Activated CD4-positive, alpha-beta T cell treated with anti-CD3 and anti-CD28 coated beads, Interleukin-10, Interleukin-2, amounts not matched to agents 100 ng/mL and 50 ng/mL, durations not matched to agents 16 hours and 8 hours (primary cell): ENCODE measurements at places on chromosomes 3 and 15.

DNA sequence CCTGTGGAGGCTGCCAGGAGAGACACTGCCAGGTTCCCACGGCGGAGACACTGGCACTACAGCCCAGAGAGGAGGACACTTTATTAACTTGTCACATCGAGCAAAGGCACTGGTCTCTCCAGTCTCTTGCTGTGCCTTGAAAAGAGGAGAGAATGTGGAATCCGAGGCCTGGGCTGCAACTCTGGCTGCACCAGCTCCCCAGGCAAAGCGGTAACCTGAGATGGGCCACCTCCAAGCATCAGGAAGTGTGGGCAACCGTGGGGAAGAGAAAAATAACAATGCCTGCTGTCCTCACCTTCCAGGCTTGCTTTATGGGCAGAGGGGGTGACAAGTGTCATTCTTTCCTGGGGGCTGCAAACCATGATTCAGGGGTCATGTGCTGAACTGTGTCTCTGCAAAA, 91.6 kb upstream of the RGMA start:
- no peak for DNase-seq

- no peak for DNase-seq
These were observed 26.4 kb upstream of the KLF13 start for GRCh38 chr15:31300208-31300661.

DNA sequence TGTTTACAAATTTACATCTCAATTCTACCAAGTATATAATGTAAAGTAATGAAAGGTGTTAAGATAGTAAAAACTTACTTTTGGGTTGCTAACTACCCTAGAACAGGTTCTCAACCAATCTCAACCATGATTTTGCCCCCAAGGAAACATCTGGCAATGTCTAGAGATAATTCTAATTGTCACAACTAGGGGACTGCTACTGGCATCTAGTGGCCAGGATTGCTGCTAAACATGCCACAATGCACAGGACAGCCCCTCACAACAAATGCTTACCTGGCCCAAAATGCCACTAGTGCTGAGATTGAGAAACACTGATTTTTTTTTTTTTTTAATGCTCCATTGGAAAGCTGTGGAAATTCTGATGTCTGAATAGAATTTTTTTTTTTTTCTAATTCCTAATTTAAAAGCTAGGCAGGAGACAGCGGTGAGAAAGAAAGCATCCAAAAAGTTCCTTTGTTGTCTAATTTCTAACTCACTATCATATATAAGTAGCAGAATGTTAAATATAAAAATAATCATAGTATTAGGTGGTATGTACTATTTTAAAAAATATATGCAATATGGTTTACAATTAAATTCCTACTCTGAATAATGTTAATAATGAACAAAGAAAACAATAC, 81.5 kb downstream of the TJP1 start:
- peak; percentile 17 for DNase-seq

DNA sequence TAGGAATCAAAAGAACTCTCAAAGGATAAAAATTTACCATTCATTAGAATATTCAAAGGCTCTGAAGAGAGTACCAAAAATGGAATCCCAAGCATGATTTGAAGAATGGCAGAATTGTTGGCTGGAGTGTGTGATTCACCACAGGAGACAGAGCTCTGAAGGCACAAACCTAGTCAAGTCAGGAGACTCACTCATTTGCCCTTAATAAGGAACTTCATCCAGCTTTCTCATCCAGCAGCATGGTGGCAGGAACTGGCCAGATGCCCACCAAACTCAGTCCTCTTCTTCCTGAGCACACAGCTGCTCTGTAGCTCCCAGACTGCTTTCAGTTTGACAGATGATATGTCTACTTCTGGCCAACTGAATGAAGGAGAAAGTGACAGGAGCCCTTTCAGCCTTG, 16.5 kb upstream of the HEG1 start:
- no peak for DNase-seq

- DNase-seq, result peak; percentile 88
These were observed at the start of gene C3orf62 for GRCh38 chr3:49276475-49277382. TSS of gene C3orf62 (minus strand) at chr3:49277232. CDS start at chr3:49276872, 360 bp downstream.

GRCh38 chr3:54146506-54147239, 24.3 kb downstream of the CACNA2D3 start:
- peak; percentile 23 for DNase-seq

DNA sequence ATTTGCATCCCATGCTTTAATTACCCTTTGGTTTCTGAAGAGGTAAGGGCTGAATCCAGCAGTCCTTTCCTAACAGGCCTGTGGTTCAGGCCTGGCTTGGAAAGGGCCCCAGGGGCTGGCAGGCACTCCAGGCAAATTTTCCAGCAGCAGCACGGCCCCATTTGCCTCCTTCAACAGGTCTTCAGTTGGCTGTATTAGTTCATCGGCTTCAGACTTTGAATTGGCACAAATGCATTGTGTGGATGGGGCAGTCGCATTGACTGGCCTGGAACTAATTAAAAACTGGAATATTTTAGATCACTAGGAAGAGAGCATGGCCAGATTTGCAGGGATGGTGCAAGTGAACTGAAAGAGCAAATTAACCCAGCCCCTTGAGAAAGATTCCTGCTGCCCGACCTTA, 207.8 kb upstream of the MCTP2 start:
- DNase-seq, result no peak

GRCh38 chr15:83943849-83944404, 290.0 kb downstream of the ADAMTSL3 start:
- no peak for DNase-seq

DNA sequence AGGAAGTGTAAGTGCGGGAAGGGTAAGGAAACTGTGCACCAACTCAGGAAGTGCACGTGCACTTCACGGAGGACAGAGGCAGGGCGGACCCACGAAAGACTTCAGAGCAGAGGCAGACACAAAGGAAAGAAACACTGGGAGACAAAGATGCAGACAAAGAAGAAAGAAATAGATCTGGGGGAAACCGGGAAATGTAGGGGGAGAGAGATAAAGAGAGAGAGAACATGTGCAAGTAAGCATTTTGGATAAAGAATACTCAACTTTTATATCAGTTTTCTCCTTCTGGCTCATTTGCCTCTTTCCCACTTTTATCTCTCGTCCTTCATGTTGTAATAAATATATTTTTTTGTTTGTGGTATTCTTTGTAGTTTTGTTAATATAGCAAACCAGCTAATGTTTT, 204.2 kb downstream of the WDR72 start:
- DNase-seq, result no peak

- no peak for DNase-seq
These were observed 148.4 kb downstream of the TIGIT start for GRCh38 chr3:114442246-114442645.

DNA sequence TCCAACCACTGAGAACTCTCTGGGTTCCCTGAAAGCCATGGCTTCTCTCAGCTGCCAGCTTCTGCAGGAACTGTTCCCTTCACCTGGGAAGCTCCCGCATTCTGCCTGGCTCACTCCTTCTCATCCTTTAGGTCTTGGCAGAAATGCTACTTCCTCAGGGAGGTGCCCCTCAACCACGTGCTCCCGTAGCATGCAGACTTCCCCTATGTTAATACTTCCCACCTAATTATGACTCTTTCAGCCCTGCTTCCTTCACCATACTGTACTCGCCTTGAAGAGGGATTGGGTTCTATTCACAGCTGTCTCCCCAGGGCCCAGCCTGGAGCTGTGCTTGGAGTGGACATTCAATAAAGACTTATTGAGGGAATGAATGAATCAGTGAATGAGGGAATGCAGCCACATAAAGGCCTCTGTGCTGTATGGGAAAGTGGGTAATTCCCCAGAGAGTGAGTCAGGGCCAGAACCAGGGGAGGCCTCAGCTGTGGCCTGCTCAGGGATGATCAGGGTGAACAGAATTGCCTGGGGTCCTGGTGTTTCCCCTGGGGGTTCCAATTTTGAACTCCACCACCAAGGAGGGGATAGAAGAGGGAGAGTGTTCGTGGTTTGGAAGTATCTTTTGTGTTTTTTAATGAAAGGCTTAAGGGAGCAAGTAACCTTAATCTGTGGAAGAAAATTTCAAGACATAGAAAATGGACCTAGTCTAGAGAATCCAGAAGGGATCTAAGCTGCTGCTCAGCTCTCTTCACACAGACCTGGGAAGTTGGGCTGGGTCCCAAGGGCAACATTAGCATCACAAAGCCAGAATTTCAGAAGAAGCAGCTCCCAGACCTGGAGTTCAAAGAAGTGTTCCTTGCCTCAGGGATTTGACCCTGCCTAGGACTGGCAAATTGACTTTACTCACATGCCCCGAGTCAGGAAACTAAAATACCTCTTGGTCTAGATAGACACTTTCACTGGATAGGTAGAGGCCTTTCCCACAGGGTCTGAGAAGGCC, 14.6 kb upstream of the FAM107A start:
- DNase-seq, result no peak

- no peak for DNase-seq
These were observed 16.3 kb upstream of the GATM start for GRCh38 chr15:45394681-45395080.

- DNase-seq, result no peak
These were observed 1.5 kb downstream of the CRYBG3 start for GRCh38 chr3:97823046-97824004.

DNA sequence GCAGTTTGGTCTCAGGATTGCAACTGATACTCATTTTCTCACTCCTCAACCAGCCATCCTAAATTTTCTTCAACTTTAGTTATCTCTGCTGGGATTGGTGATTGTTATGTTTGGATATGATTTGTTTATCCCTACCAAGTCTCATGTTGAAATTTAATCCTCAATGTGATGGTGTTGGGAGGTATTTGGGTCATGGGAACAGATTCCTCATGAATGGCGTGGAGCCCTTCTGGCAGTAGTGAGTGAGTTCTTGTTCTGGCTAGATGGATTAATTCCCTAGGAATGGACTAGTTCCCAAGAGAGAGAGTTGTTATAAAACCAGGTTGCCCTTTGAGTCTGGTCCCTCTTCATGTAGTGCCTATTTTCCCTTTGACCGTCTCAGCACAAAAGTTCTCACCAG, 399.9 kb downstream of the SQOR start:
- no peak for DNase-seq

DNA sequence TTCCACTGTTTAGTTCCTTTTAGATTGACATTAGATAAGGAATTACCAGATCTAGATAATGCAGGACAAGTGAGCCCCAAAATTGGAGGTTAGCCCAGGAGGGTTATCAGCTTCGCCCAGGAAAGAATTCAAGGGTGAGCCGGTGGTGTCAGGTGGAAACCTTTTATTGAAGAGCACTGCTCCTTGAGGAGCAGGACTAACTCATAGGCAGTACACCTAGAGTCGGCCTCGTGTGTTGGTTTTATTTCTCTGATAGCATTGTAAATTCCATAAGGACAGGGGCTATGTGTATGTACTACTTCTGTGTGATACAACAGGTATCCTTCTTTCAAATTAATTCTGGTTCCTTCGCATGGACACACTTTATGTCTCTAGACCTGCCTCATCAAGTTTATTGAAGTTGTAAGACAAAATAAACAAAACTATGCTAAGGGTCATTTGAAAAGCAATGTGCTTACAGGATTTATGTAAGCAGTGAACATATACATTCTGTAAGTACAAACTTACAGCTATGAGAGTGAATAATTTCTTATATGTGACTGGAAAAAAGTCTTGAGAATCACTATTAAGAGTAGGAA, 57.2 kb downstream of the SNX4 start:
- DNase-seq, result no peak

- no peak for DNase-seq
These were observed 13.0 kb downstream of the CALML4 start for GRCh38 chr15:68192117-68192516.

DNA sequence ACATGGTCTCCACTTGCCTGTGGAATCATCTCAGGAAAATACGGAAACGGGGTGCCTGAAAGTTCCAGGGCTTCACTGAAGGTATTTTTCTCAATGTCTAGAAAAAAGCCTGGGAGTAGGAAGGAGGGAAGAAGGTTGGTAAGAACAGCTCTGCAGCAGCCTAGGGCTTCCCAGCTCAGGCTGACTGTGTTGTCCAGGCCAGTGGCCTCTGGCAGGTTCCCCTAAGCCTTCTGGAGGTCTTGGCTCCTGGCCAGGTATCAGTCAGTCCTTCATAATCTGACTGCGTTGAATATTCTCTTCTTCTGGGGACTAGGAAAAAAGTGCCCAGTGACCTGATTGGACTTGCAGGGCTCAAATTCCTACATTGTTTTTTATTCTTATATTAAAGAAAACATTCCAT, 38.6 kb downstream of the SSR3 start:
- DNase-seq, result no peak

DNA sequence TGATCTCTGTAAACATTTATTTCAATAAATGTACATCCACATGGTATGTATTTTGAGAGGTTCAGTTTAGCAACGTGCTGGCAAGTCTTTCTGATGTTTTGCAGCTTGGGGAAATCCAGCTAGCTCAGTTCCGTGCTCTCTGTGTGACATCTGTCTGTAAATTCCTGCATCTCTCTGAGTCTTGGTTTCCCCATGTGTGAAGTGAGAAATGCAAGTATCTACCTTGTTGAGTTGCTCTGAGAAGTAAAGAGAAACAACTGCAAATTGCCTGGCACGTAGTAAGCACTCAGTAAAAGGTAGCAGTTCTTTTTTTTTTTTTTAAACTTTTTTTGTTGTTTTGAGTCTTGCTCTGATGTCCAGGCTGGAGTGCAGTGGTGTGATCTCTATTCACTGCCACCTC, 30.2 kb upstream of the MORF4L1 start:
- DNase-seq, result no peak

GRCh38 chr3:43468133-43468532, 153.7 kb downstream of the ANO10 start:
- DNase-seq, result no peak

DNA sequence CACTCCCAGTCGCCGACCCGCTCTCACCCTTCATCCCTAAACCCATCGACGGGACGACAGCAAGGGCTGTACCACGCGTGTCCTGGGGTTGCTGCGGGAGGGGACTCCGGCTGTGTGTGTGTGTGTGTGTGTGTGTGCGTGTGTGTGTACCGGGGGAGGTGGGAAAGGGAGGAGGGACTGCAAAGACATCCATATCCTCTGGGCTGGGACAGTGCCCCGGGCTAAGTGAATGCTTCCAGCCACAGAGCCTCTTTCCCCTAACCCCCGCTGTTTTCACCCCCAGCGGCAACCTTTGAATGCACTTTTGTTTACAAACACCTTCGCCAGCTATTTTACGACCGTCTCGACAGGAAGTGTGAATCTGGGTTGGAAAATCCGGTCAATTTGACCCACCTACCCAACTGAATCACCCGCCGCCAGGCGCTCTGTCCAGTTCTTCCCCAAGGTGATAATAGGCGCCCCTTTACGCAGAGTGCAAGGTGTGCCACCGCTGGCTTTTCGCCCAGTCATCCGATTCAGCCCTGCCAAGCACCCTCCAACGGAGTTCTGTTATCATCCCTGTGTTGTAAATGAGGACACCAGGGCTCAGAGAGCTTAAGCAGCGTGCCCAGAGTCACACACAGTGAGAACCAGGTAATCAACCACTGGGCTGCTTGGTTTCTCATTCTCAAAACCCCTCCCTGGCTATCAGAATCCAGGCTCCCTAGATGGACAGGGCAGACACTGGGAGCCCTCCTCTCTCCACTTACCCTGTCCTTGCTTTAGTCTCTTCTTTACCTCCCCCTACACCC, 739 bp upstream of the AMOTL2 start:
- DNase-seq, result no peak

DNA sequence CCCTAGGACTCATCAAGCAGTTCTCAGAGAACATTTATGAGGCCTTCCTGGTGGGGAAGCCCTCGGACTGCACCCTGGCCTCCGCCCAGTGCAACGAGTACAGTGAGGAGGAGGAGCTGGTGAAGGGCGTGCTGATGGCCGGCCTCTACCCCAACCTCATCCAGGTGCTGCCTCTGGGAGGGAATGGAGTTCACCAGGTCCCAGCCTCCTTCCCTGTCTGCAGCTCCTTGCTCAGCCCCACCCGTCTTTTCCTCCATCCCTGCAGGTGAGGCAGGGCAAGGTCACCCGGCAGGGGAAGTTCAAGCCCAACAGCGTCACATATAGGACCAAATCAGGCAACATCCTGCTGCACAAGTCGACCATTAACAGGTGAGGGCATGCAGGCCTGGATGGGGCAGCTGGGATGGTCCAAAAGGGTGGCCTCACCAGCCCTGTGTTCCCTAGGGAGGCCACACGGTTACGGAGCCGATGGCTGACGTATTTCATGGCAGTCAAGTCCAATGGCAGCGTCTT, 46.3 kb downstream of the DHX30 start:
- DNase-seq, result no peak
